Stimulated activated CD4-positive, alpha-beta T cell treated with anti-CD3 and anti-CD28 coated beads, Interleukin-1b, Interleukin-23, amount 100 ng/mL, for 24 hours (primary cell): ENCODE measurements at places on chromosomes 7 and 10.

GRCh38 chr7:5523052-5523711 is 99.5 kb upstream of the TNRC18 start:
- DNase-seq: no peak

DNA sequence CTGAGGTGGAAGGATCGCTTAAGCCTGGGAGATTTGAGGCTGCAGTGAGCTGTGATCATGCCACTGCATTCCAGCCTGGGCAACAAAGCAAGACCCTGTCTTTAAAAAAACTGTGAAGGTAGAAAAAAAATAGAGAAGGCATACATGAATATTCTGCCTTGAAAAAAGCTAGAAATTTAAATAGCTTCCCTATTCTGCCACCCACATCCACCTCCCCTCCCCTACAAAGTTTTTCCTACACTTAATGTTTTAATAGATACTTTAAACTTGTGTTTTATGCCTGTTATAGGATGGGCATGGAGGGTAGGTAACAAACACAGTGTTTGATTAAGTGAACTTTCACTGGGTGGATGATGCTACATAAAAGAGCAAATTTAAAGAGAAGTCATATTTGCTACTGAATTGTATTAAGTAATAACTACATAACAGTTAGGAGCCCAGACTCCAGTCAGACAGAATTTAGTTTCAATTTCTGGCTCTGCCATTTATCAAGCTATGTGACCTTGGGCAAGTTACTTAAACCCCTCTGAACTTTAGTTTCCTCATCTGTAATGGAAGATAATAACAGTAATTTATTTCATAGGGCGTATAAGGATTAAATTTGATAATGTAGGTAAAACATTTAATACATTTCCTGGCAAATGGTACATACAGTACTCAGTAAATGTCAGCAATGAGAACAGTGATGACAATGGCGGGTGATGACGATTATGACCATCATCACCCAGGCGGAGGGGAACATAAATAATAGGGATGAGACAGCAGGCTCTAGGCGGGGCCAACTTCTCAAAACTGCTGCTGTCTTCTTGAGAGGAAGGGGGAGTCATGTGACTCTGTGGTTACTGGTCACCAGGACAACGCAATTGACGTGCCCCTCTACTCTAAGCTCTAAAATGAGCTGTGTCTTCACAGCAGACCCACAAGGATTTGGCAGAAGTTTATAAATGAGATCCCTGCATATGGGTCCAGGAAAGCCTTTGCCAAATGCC is 15.8 kb downstream of the DNMBP start:
- DNase-seq: peak; percentile 18

- DNase-seq: no peak
These were observed 25.3 kb downstream of the COL13A1 start for GRCh38 chr10:69826789-69827554.

DNA sequence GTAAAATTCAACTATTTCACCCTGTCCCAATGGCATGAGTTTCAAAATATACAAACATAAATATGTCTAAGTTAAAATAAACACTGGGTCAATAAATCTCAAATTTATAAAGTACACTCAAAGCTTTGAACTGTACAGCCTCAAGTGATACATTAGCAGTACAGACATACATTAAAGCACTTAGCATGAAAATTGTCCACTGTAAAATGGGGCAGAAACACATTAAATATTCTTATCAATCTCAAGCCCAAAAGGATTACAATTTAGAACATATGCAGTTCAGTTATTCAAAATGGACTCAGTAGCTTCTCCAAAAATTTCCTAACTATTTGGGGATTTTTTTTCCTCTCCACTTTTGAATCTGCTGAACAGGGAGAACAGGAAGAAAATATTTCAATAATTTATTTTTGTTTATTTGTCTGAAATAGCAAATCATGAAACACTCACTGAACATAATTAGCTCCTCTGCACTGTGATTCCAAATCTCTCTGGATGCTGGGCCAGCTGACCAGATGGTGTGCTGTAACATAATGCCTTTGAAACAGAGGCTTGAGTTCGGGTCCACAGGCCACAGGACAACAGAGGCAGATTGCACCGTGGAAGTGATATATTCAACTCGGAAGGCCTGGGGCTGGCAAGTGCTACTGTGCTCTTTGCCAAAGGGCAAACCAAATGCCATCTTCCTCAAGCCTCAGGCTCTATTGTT is 248.9 kb upstream of the LRRN3 start:
- no peak for DNase-seq

DNA sequence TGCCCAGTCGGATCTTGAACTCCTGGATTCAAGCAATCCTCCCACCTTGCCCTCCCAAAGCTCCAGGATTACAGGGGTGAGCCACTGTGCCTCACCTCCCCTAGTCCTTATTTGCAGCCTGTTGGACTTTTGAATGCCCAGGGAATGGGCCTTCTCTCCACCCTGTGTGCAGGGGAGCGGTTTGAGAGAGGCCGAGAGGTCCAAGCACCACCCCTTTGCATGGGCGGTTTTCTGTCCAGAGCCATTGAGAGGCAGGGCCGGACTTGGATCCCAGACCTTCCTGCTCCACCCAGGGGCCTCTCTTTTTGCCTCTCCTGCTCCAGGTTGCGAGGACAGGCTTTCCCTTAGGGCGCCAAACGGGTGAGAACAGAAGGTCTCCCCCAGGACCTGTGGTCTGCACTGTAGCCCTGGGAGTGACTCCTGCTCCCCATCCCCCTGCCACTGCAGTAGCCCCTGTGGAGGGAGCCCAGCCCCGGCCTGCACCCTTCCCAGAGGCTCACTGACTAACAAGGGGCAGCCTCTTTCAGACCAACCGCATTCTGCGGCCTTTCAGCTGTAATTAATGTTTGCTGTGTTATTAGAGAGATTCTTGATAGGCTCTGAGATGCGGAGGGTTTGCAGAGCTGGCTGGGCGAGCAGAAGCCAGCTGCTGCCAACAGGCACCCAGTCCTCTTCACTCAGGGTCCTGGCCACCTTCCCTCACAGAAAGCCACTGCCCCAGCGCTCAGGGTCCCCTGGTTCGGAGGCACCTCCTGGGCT is 57.9 kb downstream of the ELFN1 start:
- no peak for DNase-seq

DNA sequence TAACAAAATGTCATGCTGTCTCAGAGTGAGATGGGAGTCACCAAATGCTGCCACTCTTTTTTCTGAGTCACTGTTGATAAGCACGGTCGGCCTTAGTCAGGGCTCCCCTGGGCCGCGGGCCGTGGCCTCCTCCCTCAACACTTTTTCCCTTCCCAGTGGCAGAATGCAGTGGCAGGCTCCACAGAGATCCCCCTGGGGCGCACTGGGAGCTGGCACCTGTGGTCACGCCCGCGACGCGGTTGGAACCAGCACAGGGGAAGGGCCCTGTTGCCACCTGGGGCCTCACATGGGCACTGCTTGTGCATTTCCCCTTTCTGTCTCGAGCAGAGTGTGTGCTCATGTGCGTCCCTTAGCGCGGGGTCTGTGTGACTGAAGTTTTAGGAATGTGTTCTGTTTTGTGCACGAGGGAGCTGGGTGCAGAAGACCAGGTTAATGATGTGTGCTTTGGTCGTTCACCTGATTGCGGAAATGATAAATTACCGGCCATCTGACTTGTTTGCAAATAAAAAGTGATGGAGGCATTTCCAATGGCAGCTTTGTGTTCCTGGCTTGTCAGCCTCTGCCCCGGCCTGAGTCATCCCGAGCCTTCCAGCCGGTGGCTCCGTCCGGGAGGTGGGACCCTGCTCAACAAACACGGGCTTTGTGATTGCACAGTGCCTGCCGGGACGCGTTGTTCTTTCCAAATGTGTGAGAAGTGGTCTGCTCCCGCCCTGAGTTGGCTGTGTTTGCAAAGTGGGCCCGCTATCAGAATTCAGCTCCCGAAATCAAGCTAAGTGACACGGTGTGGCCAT is 100.7 kb downstream of the NKX6-2 start:
- DNase-seq: no peak

DNA sequence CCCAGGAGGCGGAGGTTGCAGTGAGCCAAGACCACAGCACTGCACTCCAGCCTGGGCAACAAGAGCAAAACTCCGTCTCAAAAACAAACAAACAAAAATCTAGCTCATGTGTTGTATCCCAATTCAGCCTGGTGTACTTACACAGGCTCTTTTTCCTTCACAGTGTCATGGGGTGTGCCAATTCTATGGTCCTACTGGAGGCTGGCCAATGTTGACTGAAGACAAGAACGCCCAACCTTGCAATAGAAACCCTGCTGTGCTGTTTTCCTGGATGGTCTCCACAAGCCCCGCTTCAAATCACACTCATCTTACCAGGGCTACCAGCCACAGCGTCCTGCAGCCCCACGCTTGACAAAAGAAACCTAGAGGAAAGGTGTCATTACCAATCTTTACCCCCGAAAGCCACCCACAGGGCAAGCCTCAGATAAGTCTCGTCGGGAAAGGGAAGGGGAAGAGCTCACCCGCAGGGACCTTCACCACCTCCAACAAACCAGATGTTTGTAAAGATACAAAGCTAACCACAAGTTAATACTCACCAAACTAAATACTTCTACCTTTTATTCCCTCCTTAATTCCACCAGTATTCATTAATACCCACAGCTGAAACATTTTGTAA is 64.8 kb downstream of the TNS3 start:
- DNase-seq: no peak

- DNase-seq: no peak
These were observed at the start of gene AGMO for GRCh38 chr7:15561835-15562234. Gene AGMO, minus strand, starts transcription at chr7:15562015.

- DNase-seq: no peak
These were observed 300.8 kb downstream of the TNS3 start for GRCh38 chr7:47281161-47281560.

GRCh38 chr10:35040760-35041501 is 49.2 kb downstream of the CUL2 start:
- no peak for DNase-seq

- no peak for DNase-seq
These were observed 1199.1 kb upstream of the SORCS1 start for GRCh38 chr10:108363576-108363975.

DNA sequence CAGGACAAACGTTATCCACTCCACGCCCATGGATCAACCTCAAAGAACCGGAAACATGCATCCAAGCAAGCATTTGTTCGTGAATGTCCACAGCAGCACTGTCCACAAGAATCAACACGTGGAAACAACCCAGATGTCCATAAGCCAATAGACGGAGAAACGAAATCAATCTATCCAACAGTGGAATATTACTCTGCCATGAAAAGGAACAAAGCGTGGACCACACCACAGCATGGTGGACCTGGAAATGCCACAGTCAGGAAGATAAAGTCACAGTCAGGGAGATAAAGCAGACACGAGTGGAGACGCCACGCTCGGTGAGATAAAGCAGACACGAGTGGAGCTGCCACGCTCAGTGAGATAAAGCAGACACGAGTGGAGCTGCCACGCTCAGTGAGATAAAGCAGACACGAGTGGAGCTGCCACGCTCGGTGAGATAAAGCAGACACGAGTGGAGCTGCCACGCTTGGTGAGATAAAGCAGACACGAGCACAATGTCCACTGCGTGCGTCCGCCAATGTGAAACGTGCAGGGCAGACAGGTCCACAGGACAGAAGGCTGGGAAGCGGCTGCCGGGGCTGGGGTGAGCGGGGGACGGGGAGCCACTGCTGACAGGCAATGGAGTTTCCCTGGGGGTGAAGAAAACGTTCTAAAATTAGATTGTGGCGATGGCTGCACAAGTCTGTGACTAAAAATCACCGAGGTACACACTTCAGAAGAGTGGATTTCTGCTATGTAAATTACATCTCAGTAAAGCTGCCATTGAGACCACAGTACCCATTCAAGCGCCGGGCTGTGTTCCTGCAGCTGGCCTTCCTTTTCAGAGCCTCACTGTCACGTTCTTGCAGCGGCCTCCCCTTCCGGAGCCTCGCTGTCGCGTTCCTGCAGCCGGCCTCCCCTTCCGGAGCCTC is 10.6 kb downstream of the GPER1 start:
- DNase-seq: no peak

DNA sequence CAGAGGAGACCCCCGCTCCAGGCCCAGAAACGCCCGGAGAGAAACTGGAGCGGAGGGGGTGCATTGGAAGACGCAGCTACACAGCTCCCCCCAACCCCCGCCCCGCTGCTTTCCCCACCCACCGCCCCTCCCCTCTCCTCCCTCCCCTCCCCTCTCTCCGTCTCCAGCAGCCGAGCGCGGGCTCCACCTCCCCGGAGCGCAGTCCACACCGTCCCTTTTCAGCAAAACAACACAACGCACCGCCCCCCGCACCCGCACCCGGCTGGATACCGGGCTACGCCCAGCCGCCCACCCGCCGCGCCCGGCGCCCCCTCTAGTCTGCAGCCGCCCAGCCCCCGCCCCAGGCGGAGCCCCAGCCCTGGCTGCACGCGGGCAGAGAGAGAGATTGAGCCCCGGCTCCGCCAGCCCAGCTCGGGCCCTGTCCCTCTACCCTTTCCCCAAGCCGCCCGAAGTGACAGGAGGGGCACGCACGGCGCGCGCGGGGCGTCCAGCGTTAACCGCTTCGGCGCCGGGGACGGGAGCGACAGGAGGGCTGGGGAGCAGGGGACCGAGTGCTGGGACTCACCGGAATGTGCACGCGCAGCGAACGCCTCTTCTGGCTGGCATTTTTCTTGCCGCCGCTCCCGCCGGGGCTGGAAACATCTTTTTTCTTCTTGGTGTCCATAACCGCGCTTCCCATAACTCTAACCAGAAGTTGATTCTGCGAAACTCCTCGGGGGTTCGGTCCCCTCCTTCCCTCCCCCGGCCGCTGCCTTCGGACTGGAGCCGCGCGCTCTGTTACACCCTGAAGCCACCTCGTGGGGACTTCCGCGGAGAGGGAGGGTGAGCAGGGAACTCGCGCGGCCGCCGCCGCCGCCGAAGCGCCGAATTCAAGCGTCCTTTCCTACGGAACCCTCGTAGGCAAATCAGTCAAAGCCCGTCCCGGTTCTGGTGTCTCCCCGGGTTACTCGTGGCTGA is 695 bp downstream of the PRKAG2 start:
- peak; percentile 61 for DNase-seq

DNA sequence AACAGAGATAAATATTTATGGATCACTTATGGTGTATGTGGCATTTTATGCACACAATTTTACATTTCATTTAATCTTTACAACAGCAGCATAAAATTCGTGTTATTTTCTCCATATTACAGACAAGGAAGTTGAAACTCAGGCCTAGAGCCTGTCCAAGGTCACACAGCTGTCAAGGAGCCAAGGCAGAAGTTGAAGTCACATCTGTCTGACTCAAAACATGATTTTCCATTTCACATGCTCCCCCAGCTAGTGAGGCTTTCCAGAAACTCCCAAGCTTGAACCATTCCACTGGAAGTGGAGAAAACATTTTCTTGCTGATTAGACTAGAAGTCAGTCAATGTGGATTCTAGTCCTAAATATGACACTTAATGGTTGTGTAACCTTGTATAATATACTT is 110.5 kb downstream of the HECTD2 start:
- DNase-seq: no peak

DNA sequence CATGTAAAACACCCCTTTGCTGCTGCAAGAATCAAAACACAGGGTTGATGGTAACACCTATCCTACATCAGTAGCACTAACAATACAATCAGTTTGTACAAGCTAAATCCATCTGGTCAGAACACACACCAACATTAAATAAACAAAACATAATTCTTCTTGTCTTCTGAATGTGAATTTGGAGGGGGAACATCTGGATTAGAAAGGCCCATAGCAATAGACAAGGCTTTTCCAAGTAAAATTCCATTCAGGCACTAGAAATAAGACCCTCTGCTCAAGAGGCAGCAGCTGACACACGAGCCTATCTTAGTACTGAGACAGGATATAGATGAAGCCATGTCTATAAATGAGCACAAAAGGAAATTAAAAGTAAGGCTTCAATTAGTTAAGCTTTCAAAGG is 839.9 kb upstream of the LRRTM3 start:
- no peak for DNase-seq

- no peak for DNase-seq
These were observed 45.0 kb downstream of the SEMA3A start for GRCh38 chr7:84149573-84149972.

GRCh38 chr7:91047636-91048035 is 216.6 kb upstream of the FZD1 start:
- no peak for DNase-seq

GRCh38 chr10:30762620-30763019 is 133.1 kb upstream of the LYZL2 start:
- DNase-seq: no peak
